Small intestine (tissue), 16 donors: ENCODE measurements at places on chromosomes 16 and 17. TPM values are rescaled to one million over a fixed set of nuclear protein-coding genes. Genes with fewer than 3 reads are reported as not detected.

DNA sequence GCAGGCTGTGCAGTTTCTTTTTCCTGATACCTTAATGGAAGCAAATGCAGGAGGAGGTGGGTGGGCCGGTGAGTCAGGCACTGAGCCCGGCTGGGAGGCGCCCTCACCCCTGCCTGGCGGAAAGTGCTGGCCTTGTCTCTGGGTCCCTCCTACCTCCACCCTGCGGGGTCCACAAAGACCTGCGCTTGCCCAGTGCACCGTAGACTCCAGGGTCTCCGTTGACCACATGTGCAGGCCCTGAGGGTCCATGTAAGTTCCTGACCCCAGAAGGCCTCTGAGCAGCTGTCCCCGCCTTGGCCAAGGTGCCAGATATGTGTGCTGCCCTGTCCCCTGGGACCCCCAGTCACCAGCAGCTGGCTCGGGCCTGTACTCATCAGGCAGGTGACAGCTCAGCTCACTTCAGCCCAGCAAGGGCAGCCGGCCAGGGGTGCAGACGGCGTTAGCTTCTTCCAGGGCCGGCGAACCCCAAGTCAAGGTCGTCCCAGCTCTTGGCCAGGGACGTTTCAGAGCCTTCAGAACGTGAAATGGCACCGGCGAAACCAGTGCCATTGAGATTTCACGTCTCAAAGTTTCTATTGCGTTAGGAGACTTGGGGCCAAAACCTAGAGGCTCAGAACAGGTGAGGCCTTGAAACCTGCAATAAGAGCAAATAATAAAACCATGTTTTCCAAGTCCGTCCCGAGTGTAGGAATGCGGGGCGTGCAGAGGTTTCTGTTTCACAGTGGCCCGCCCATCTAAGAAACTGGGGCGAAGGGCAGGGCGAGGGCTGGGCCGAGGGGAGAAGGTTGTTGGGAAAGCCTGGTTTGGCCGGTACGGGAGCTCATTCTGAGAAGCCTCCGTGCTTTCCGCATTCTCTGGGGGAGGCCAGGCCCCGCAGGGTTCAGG, 12.1 kb downstream of the METRNL start:
- DNase-seq = peak; percentile 95

The KRT33A gene
- not detected for polyA plus RNA-seq

- no peak for DNase-seq
Measured at GRCh38 chr17:44105941-44106340, 17.5 kb downstream of the HDAC5 start.

- DNase-seq = no peak
Measured at GRCh38 chr16:23182679-23183542, at the start of gene SCNN1G. Gene SCNN1G, plus strand, starts transcription at chr16:23182745. Its CDS starts 3,527 bp downstream, at chr16:23186272.

The CD300LB gene
- not detected for polyA plus RNA-seq

DNA sequence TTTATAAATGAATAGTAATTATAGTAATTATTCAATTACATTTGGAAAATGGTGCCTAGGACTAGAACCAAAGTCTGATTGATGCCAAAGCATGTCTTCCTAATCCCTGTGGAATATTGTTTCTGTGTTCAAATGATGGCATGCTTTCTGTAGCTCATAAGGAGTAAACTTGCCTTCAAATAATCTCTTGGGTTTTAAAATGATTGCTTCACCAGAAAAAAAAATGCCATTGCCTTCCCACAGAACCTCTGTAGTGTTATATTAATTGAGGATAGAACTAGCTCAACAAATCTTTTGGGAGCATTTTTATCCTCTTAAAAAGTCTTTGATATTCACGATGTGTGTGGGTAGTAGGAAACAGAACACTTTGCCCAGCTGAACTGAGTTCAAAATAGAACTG, 7.7 kb upstream of the TMEM100 start:
- no peak for DNase-seq

GRCh38 chr16:66970775-66971720, 10.0 kb downstream of the CES3 start:
- no peak for DNase-seq

GRCh38 chr16:54720259-54720658, 210.4 kb upstream of the IRX5 start:
- DNase-seq = no peak

DNA sequence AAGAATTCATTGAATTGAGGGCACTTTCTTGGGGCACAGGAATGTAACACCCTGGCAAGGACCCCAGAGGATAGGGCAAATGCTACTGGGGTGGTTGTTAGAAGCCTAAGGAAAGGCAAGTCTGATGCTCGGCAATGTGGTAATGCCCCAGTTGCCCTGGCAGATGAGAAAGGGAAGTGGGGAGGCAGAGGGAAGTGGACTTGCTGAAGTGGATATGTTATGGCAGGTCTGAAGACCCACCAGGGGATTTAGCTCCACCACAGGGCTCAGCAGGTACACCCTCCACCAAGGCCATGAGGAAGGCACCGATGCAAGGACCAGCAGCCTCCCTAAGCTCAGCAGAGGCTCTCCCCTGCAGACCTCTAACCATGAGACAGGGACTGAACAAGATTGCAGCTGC, 184.8 kb downstream of the IRX5 start:
- DNase-seq = no peak

DNA sequence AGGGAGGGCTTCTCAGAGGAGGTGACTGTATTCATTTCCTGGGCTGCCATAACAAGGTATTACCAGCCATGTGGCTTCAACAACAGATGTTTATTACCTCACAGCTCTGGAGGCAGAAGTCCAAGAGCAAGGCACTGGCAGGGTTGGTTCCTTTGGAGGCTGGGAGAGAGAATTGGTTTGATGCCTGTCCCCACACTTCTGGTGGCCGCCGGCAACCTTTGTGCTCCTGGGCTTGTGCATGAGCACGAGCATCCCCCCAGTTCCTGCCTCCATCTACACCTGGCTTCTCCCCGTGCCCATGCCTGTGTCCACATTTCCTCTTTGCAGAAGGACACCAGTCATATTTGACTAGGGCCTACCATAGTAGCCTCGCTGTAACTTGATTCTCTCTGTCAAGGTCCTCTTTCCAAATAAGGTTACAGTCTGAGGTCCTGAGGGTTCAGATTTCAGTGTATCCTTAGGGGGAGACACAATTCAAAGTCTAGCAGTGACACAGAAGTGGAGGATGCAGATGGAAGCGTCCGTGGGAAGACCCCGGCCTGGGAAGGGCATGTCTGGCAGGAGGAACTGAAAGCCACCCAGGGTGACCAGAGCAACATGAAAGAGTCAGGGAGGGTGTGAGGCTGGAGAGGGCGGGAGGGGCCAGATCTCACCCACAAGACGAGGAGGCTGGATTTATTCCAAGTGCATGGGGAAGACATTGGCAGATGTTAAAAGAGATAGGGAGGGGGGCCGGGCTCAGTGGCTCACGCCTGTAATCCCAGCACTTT, 188.2 kb upstream of the HSBP1 start:
- no peak for DNase-seq

DNA sequence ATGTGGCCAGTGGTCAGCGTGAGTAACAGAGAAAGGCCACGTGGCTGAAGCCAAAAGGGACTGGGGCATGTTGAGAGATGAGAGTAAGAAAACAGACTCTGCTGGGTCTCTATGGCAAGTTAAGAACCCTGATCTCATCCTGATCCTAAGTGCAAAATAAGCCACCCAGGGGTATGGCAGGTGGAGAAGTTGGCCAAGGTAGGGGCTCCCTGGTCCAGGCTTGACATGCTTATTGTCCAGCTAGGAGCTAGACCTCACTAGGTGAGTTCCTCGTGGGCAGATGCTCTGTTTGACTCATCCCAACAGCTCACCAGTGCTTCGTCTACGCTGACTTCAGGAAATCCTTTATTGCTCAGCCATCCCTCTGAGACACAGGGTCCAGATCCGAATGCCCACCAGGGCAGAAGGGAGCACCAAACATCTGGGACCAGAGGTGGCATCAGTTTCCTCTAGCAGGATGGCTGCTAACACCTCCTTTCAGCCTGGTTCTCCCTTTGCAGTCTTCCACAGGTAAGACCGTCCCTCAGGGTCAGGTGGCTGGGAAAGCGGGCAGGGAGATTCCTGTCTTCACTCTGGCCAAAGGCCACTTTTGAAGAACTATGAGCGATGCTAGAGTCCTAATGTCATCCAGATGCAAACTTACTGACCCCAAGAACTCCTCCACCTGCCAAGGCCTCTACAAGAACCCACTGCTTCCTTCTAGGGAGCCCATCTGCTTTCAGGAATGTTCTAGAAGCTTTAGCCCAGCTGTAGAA, 99.5 kb downstream of the CDYL2 start:
- DNase-seq = peak; percentile 30
